NCI-H2081 (cell line): ENCODE measurements at places on chromosomes 11 and 22.

GRCh38 chr11:108112057-108112456 lies 9.3 kb upstream of the ACAT1 start:
- no peak for DNase-seq

GRCh38 chr22:32858121-32858703 lies 56.7 kb downstream of the TIMP3 start:
- no peak for DNase-seq

DNA sequence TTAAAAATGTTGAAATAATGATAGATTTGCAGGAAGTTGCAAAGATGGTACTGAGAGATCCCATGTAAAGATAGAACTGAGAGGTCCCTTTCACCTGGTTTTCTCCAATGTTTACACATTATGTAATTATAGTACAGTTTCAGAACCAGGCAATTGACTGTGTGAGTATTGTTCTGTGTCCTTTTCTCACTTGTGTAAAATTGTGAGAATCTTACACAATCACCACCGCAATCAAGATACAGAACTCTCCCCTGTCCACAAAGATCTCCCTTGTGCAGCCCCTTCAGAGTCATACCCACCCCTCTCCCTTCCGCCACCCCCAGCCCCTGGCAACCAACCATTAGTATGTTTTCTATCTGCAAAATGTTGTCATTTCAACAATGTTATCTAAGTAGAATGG lies 119.8 kb upstream of the NAV2 start:
- no peak for DNase-seq

GRCh38 chr11:55966391-55966790 lies 3.4 kb downstream of the OR10AG1 start:
- no peak for DNase-seq

DNA sequence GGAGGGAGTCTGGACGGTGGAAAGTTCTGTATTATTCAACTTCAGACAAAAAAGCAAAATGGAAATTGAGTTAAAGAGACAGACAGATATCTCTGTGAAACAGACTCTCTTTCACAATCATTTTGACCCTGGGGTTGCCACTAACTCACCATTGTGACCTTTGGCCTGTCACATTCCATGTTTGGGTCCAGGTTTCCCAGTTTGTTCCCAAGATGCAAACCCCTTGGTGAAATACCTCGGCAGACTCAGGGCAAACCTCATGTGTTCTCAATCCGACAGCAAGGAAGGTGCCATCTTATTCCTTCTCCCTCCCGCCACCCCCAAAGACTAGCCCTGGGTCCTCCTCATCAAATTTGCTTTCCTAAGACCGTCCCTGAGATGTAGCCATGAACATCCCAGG lies 41.8 kb downstream of the GALNT18 start:
- no peak for DNase-seq

GRCh38 chr11:122556605-122557004 lies 98.9 kb upstream of the UBASH3B start:
- DNase-seq, result no peak

DNA sequence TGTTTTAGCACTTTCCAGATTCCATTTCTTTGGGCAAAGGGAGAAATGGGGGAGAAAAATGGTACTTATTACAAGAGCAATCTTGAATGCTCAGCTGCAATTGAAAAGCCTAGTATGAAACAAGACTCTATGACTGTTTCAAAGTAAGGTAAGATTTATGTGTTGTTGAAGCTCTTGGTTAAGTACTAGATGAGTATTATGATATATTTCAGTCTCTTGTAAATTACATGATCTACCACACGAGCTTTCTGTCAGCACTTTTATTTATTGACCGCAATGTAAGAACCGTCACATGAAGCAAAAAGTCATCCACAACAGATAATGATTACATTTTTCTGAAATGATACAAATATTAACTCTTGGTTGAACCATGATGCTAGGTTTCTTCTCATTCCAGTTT lies 906.7 kb upstream of the CHORDC1 start:
- no peak for DNase-seq

GRCh38 chr11:104320956-104321355 lies 157.0 kb upstream of the PDGFD start:
- no peak for DNase-seq

DNA sequence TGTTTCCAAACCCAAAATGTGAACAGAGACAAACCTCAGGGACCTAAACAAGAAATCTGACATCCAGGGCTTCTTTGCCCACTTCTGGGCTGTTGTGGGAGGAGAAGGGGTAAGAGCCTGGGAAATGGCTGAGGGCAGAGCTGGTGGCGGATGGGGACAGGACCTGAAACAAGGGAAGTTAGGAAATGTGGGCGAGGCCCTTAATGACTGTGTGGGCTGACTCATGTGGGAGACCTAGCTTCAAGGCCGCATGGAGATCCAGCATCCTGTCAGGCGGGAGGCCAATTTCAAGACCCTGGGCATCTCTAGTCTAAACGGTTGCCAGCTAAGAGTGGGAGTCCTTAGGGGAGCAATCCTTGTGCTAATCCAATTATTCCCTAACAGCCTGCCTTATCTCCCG lies 2.1 kb upstream of the OAF start:
- DNase-seq, result no peak

DNA sequence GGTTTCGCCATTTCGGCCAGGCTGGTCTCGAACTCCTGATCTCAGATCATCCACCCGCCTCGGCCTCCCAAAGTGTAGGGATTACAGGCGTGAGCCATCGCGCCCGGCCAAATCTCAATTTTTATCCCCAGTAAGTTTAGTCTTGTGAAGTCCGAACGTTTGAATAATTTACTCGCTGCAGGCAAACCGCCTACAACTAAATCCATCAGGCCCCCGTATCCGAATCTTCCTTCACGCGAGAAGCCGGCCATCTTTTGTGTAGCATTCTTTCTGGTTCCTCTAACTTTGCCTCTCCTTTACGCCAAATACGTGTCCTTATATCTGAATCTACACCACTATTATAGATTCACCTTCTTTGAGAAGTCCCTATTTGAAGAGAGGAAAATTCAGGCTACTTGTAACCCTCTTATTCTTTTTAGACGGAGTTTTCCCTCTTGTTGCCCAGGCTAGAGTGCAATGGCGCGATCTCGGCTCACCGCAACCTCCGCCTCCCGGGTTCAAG lies 581 bp upstream of the EIF3L start:
- DNase-seq, result peak; percentile 13
